Vagina (tissue), 2 donors: ENCODE measurements at places on chromosomes 13 and 19.
A peak's percentile ranks its signal among the peaks of the same experiment; 100 is the strongest.

DNA sequence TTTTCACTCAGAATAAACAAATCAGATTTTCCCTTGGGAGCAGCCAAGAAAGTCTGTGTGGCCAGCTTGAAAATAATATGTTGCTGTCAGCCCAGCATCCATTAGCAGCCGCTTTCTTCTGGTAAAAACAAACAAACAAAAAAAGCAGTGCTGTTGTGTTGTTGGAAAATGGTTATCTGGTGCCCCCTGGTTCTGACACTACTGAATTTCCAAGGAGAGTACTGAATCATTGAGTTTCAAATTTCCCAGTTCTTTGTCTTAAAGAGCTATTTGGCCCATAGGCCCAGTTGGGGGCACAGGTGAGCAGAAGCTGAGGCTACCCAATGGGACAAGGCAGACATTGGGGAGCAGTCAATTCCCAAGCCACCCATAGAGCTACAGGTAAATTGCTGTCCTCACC lies 995.9 kb downstream of the UQCRFS1 start:
- no peaks in the 10 kb centered on the region for H3K36me3 ChIP-seq
- no peak overlapping the region for H3K27ac ChIP-seq
- no peak overlapping the region for H3K4me3 ChIP-seq
- no peaks in the 10 kb centered on the region for H3K27me3 ChIP-seq

- H3K36me3 ChIP-seq = no peaks in the 10 kb centered on the region
- no peak overlapping the region for H3K4me3 ChIP-seq
- H3K27ac ChIP-seq = no peak overlapping the region
- H3K27me3 ChIP-seq = no peaks in the 10 kb centered on the region
- no peaks in the 10 kb centered on the region for H3K4me1 ChIP-seq
- DNase-seq = no peak
These were observed 76.6 kb downstream of the STOML3 start for GRCh38 chr13:38914070-38914469.

- H3K36me3 ChIP-seq = no peaks in the 10 kb centered on the region
- no peaks in the 10 kb centered on the region for H3K4me1 ChIP-seq
- DNase-seq = no peak
- no peaks in the 10 kb centered on the region for H3K27me3 ChIP-seq
These were observed 131.0 kb upstream of the ZNF91 start for GRCh38 chr19:23526302-23526701.

DNA sequence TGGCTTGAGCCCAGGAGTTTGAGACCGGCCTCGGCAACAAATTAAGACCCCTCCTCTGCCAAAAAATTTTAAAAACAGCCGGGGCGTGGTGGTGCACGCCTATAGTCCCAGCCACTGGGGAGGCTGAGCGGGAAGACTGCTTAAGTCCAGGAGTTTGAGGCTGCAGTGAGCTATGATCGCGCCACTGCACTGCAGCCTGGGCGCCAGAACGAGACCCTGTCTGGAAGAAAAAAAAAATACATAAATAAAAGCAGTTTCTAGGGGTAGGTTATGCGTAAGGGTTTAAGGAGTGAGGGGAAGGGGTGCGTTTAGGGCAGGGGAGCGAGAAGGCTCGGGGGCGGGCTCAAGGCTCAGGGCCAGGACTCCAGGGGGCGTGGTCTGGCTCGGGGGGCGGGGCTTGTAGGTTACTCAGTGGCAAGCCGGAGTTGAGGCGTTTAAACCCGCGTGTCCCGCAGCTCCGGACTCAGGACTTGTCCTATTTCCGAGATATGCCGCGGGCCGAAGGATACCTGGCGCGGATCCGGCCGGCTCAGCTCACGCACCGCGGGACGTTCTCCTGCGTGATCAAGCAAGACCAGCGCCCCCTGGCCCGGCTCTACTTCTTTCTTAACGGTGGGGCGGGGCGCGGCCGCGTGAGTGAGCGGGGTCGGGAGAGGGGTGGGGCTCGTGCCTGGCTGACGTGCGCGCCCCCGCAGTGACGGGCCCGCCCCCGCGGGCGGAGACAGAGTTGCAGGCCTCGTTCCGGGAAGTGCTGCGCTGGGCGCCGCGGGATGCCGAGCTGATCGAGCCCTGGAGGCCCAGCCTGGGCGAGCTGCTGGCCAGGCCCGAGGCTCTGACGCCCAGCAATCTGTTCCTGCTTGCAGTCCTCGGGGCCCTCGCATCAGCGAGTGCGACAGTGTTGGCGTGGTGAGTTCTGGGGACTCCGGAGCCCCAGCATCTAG lies 10.7 kb downstream of the SPACA6 start:
- H3K27me3 ChIP-seq = no peaks in the 10 kb centered on the region
- no peaks in the 10 kb centered on the region for H3K36me3 ChIP-seq
- peaks cover 47% of the 10 kb centered on the region for H3K4me1 ChIP-seq
- H3K4me3 ChIP-seq = peak overlapping the region; percentile 70
- peak overlapping the region; percentile 94 for H3K27ac ChIP-seq
- no peak for DNase-seq

- H3K36me3 ChIP-seq = no peaks in the 10 kb centered on the region
- DNase-seq = no peak
- H3K4me1 ChIP-seq = no peaks in the 10 kb centered on the region
- H3K4me3 ChIP-seq = no peak overlapping the region
- H3K27ac ChIP-seq = no peak overlapping the region
These were observed 27.1 kb upstream of the GAS6 start for GRCh38 chr13:113890774-113891480.

- H3K4me1 ChIP-seq = peaks cover 38% of the 10 kb centered on the region
- H3K27ac ChIP-seq = peak overlapping the region; percentile 28
- H3K27me3 ChIP-seq = no peaks in the 10 kb centered on the region
- H3K36me3 ChIP-seq = no peaks in the 10 kb centered on the region
- DNase-seq = no peak
These were observed 16.7 kb downstream of the PIP5K1C start for GRCh38 chr19:3683405-3684053.

DNA sequence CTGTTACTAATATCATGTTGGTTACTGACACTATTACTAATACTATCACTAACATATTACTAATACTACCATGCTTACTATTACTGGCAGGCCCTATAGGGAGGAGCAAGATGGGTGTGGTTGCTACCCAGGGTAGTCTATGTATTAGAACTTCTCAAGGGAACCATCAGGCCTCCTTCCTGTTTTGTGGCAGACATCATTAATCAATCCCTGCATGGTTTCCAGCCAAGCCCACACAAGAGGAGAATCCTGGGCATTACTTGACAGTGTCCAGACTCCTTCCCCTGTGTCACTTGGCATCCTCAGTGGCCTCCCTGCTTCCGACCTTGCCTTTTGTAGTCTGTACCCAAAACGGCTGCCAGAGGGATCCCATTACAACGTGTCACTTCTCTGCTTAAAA lies 8.9 kb downstream of the HAS1 start:
- H3K27ac ChIP-seq = no peak overlapping the region
- no peaks in the 10 kb centered on the region for H3K36me3 ChIP-seq
- DNase-seq = no peak
- H3K27me3 ChIP-seq = peaks cover 4% of the 10 kb centered on the region

DNA sequence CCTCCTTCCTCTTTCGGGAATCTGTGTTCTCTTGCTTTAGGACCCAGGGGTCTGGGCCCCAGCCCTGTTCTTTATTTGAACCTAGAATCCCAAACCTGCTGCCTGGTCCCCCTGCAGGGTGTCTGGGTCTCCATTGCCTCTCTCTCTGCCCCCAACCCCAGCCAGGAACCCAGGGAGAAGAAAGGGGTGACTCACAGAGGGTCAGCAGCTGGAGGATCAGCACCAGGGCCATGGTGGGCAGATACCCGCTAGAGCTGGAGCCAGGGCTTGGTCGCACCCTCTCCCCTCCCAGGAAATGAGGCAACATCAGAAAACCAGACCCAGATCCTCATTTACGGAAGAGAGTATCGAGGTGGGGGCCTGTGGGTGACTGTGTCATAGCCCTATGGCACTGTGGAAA lies at the start of gene OSCAR:
Gene OSCAR (minus strand): TSS at position 243 of the 400 bp plus-strand sequence. CDS start 11 bp downstream, at position 232.
- H3K36me3 ChIP-seq = no peaks in the 10 kb centered on the region
- no peak within 1 kb of the TSS for H3K27ac ChIP-seq
- H3K27me3 ChIP-seq = no peaks in the 10 kb centered on the region

GRCh38 chr19:9323557-9323918 lies 441 bp upstream of the ZNF559 start:
- no peak for DNase-seq
- peaks cover 25% of the 10 kb centered on the region for H3K36me3 ChIP-seq
- no peaks in the 10 kb centered on the region for H3K27me3 ChIP-seq
- H3K4me3 ChIP-seq = peak overlapping the region; percentile 90
- H3K4me1 ChIP-seq = peaks cover 15% of the 10 kb centered on the region

GRCh38 chr19:44846455-44847143 lies 502 bp downstream of the NECTIN2 start:
- DNase-seq = no peak
- peak overlapping the region; percentile 90 for H3K4me3 ChIP-seq
- H3K27ac ChIP-seq = peak overlapping the region; percentile 94

GRCh38 chr13:41327994-41328790 lies 17.1 kb downstream of the NAA16 start:
- H3K4me1 ChIP-seq = no peaks in the 10 kb centered on the region
- H3K27me3 ChIP-seq = no peaks in the 10 kb centered on the region
- no peak overlapping the region for H3K4me3 ChIP-seq

GRCh38 chr19:1170938-1171754 lies 2.9 kb downstream of the SBNO2 start:
- H3K27me3 ChIP-seq = no peaks in the 10 kb centered on the region
- H3K27ac ChIP-seq = peak overlapping the region; percentile 95
- no peak for DNase-seq
- H3K4me1 ChIP-seq = peaks cover 74% of the 10 kb centered on the region
- peak overlapping the region; percentile 57 for H3K4me3 ChIP-seq

GRCh38 chr19:7872306-7873204 lies 1.6 kb downstream of the PRR36 start:
- H3K27ac ChIP-seq = no peak overlapping the region
- no peaks in the 10 kb centered on the region for H3K36me3 ChIP-seq
- no peaks in the 10 kb centered on the region for H3K27me3 ChIP-seq
- peak overlapping the region; percentile 19 for H3K4me3 ChIP-seq

- H3K27ac ChIP-seq = no peak overlapping the region
- H3K4me3 ChIP-seq = no peak overlapping the region
- H3K4me1 ChIP-seq = no peaks in the 10 kb centered on the region
- no peak for DNase-seq
These were observed 44.5 kb upstream of the GTF3A start for GRCh38 chr13:27379694-27380641.

GRCh38 chr19:58182577-58182988 lies 278 bp upstream of the ZNF274 start:
- H3K27me3 ChIP-seq = no peaks in the 10 kb centered on the region
- peaks cover 15% of the 10 kb centered on the region for H3K4me1 ChIP-seq
- H3K4me3 ChIP-seq = peak overlapping the region; percentile 97
- H3K36me3 ChIP-seq = peaks cover 6% of the 10 kb centered on the region
- DNase-seq = no peak
- H3K27ac ChIP-seq = peak overlapping the region; percentile 89

- no peak for DNase-seq
- H3K27ac ChIP-seq = no peak overlapping the region
- H3K27me3 ChIP-seq = no peaks in the 10 kb centered on the region
These were observed 305.0 kb downstream of the ZNF536 start for GRCh38 chr19:30676990-30677679.

DNA sequence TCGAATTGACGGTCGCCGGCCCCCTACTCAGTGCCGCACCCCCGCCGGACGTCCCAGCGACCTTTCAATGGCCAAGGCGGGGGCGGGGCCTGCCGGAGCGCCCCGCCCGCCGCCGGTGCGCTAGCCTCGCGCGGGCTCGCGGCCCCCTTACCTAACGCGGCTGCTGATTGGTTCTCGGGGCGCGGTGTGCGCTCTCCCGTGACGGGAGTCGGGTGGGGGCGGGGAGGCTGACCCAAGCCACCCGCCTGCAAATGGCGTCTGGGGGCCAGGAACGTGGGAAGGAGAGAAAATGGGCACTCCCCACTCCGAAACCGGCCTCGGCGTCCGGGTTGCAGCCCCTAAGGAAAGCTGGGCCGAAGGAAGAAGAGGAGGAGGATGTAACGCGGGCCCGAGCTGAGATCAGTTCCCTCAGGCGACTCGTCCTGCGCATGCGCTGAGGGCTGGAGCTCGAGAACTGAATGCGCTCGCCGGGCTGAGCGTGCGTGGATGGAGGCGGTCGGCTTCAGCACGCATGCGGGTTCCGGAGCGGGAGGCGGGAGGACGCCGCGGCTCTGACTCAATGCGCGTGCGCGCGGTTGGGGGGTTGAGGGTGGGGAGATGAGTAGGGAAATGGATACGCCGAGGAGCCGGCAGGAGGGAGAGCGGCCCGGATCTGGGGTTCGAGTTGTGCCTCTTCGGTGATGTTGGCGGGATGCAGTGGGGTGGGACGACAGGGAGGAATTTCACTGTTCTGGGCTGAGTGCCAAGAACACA lies at the start of gene SMG9:
Gene SMG9 (minus strand): TSS at position 460 of the 753 bp plus-strand sequence. CDS start 4,221 bp downstream, outside the sequence.
- peaks cover 11% of the 10 kb centered on the region for H3K36me3 ChIP-seq
- peak within 1 kb of the TSS; percentile 71 for H3K4me3 ChIP-seq
- no peak for DNase-seq
- H3K27ac ChIP-seq = peak within 1 kb of the TSS; percentile 99
